ENCODE measurements at places on chromosomes 7 and 10.

- DNase-seq: no peak
These were observed 304.8 kb downstream of the GLRX3 start for GRCh38 chr10:130440971-130441370.

DNA sequence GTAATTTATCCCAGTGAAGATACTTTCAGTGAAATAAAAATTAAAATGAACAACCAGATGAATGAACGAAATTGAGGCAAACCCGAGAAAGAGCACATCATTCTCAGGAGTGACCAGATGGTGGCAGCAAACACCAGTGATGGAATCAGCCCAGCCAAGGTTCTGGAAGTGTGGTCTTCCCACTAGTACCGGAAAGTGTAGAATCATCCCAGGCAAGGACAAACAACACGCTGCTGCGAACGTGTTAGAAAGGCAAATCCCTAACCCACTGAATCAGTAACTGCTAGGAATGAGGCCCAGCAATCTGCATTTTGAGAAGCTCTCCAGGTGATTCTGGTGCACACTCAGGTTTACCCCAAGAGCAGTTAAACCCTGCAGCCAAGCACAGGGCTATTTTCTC is 15.5 kb upstream of the SLC18A3 start:
- peak; percentile 40 for DNase-seq

DNA sequence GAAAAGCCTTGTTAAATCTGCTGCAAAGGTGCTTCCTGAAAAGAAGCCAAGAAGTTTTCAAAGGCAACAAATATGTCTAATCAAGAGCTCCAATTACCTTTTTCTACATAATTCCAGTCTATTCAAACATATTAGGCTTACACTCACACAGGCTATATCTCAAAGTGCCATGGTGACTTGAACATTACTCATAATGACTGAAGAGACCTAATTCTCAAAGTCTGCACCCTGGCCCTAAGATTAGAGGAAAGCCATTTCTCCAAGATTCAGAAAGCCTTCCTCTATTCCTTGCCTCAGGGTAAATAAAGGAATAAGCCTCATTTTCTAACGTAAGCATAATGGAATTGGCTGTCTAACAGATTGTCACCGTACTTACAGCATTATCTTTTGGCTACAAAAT is 78.3 kb upstream of the THSD7A start:
- no peak for DNase-seq

DNA sequence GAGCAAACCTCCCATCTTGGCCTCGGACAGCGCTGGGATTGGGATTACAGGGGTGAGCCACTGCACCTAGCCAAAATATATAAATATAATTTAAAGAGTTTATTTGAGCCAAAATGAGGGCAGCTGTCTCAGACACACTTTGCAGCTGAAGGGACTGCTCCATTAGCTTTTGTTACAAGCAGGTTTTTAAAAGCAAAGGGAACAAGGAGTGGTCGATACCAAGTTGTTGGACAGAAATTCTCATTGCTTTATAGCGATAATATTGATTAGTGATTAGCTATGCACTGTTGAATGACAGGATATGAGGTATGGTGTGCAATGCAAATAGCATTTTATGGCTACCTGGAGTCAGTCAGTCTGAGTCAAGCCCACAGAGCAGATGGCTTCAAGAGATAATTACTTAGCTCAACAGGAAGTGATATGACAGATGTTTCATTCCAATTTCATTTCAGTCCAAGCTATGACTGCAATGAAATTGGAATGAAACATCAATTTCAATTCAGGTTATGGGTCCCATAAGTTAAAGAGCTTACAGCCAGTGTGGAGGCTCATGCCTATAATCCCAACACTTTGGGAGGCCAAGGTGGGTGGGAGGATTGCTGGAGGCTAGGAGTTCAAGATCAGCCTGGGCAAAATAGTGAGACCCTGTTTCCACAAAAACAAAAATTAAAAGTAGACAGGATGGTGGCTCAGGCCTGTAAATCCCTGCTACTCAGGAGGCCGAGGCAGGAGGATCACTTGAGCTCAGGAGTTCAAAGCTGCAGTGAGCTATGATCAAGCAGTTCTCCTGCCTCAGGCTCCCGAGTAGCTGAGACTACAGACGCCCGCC is 23.1 kb downstream of the TYW1 start:
- DNase-seq: no peak

GRCh38 chr7:55277916-55278315 is 87.2 kb upstream of the LANCL2 start:
- no peak for DNase-seq

- no peak for DNase-seq
These were observed 69.4 kb downstream of the GOLGA7B start for GRCh38 chr10:97919012-97919411.

GRCh38 chr10:36236931-36237330 is 594.8 kb upstream of the FZD8 start:
- DNase-seq: no peak

GRCh38 chr10:72174297-72174662 is 41.5 kb upstream of the ANAPC16 start:
- no peak for DNase-seq

- no peak for DNase-seq
These were observed 17.3 kb downstream of the ZNF775 start for GRCh38 chr7:150396426-150396825.

DNA sequence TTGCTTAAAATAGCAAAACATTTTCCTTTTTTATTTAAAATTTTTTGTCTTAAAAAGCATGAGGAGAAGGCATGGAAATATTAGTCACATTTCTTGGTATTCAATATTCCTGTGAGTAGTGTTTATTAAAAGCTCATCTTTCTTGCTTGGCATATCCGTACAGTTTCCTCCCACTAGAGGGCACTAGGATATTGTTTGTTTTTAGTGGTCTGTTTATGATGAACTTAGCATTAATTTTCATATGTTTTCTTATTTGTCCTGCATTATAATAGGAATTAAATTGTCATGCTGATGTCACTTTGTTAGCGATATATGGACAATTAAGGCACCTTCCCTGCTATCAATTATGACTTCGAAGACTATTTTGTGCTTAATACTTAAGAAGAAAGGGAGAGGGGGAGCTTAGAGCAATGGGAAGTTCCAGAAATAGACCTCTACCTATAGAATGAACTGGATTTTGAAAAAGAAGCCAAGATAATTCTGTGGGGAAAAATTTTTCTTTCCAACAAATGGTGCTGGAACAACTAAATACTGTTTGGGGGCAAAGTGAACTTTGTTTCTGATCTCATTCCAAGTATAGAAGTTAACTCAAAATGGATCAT is 91.0 kb upstream of the STRIP2 start:
- DNase-seq: peak; percentile 42

GRCh38 chr7:132177708-132178401 is 398.4 kb downstream of the PLXNA4 start:
- no peak for DNase-seq

GRCh38 chr10:77787440-77787839 is 139.1 kb downstream of the DLG5 start:
- DNase-seq: no peak
